ENCODE measurements at places on chromosomes 6 and 20. TPM values are rescaled to one million over a fixed set of nuclear protein-coding genes. Genes with fewer than 3 reads are reported as not detected.

CASS4 gene
- total RNA-seq, result 0.76 TPM

TREML4 gene
- not detected for total RNA-seq

SPATA25 gene
- 3.8 TPM for total RNA-seq

GRM1 gene
- total RNA-seq, result 0.07 TPM

CLPSL1 gene
- total RNA-seq, result not detected

PCSK2 gene
- 0.37 TPM for total RNA-seq

- no peaks in the 10 kb centered on the region for H3K36me3 ChIP-seq
- no peak overlapping the region for H3K27ac ChIP-seq
- H3K4me3 ChIP-seq, result no peak overlapping the region
- no peaks in the 10 kb centered on the region for H3K27me3 ChIP-seq
- DNase-seq, result no peak
- no peaks in the 10 kb centered on the region for H3K4me1 ChIP-seq
These were observed 43.4 kb upstream of the SIRPG start for GRCh38 chr20:1700990-1701389.

DNA sequence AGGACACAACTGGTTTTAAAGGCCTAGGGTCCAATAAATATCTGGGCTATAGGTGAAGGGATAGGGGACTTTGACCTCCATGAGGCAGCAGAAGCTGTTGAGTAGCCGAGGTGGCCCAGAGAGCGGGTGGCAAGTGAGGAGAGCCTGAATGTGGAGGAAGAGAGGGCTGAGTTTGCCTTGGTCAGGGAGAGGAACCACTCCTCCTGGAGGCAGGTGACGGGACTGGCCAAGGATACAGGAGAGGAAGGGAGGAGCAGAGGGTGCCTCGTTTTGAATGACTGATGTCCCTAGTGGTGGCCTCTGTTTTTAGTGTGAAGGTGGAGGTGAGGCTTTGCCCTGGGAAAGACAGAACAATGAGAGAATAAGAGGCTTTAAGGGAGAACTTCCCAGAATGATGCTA, 19.1 kb upstream of the AAR2 start:
- DNase-seq, result no peak
- no peak overlapping the region for H3K27ac ChIP-seq
- no peaks in the 10 kb centered on the region for H3K4me1 ChIP-seq

GRCh38 chr6:152811785-152812184, 61.2 kb downstream of the VIP start:
- no peaks in the 10 kb centered on the region for H3K36me3 ChIP-seq
- H3K27me3 ChIP-seq, result no peaks in the 10 kb centered on the region
- H3K4me1 ChIP-seq, result no peaks in the 10 kb centered on the region
- no peak overlapping the region for H3K27ac ChIP-seq
- no peak for DNase-seq
- no peak overlapping the region for H3K4me3 ChIP-seq

DNA sequence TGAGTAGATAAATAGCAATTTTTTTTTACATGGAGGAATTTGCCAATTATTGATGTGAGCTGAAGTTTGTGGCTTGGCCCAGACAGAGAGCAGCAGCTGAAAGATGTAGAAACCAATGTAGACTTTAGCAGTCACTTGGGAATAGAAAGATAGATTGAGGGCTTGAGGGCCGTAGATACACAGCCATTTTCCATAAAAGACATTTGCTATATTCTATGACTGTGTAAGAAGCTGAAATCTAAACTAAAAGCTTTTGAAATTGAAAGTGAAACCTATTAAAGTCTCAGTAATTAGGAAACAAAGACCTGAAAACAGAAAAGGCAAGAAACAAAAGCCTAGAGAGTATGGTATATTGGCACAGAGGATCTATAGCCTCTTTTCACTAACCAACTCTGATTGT, 332.7 kb downstream of the CENPW start:
- no peaks in the 10 kb centered on the region for H3K4me1 ChIP-seq
- H3K27ac ChIP-seq, result no peak overlapping the region
- H3K4me3 ChIP-seq, result no peak overlapping the region
- H3K36me3 ChIP-seq, result no peaks in the 10 kb centered on the region
- DNase-seq, result no peak

- H3K27me3 ChIP-seq, result no peaks in the 10 kb centered on the region
- H3K36me3 ChIP-seq, result no peaks in the 10 kb centered on the region
- peaks cover 15% of the 10 kb centered on the region for H3K4me1 ChIP-seq
- no peak overlapping the region for H3K27ac ChIP-seq
These were observed 76.1 kb downstream of the SULF2 start for GRCh38 chr20:47708953-47709833.

GRCh38 chr6:129016844-129017243, 133.9 kb downstream of the LAMA2 start:
- no peaks in the 10 kb centered on the region for H3K27me3 ChIP-seq
- no peaks in the 10 kb centered on the region for H3K36me3 ChIP-seq
- H3K27ac ChIP-seq, result no peak overlapping the region
- no peaks in the 10 kb centered on the region for H3K4me1 ChIP-seq

GRCh38 chr6:136526196-136526930, 23.9 kb downstream of the MAP7 start:
- H3K4me3 ChIP-seq, result no peak overlapping the region
- no peak overlapping the region for H3K27ac ChIP-seq
- no peaks in the 10 kb centered on the region for H3K36me3 ChIP-seq

DNA sequence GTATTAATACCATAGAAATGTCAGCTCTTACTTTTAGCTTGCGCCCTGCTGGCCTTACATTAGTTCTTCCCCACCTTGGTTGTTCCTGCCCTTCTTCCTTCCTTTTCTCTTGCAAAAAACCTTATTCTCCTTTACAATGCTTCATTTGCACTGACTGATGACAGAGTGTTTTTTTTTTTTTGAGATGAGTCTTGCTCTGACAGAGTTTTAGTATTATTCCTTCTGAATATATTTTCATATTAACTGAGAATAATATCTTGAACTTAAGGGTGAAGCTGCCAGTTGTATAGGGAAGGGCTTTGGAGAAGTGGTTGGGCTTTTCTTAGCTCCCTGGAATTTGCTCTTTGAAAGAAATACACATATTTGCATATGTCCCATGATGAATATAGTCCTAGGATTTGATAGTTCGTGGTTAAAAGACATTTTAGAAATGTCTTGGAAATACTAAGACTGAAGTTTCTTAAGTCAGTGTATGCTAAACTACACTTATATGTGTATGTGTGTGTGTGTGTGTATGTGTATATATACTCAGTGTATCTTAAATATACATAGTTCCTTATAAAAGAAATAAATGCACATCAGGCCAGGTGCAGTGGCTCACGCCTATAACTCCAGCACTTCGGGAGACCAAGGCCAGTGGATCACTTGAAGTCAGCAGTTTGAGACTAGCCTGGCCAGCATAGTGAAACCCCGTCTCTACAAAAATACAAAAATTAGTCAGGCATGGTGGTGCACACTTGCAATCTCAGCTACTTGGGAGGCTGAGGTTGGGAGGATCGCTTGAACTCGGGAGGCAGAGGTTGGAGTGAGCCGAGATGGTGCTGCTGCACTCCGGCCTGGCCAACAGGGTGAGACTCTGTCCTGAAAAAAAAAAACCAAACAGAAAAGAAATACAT, 216.1 kb upstream of the MYLIP start:
- no peaks in the 10 kb centered on the region for H3K27me3 ChIP-seq
- H3K36me3 ChIP-seq, result no peaks in the 10 kb centered on the region
- no peak overlapping the region for H3K4me3 ChIP-seq
- no peaks in the 10 kb centered on the region for H3K4me1 ChIP-seq
- no peak overlapping the region for H3K27ac ChIP-seq
- DNase-seq, result no peak

DNA sequence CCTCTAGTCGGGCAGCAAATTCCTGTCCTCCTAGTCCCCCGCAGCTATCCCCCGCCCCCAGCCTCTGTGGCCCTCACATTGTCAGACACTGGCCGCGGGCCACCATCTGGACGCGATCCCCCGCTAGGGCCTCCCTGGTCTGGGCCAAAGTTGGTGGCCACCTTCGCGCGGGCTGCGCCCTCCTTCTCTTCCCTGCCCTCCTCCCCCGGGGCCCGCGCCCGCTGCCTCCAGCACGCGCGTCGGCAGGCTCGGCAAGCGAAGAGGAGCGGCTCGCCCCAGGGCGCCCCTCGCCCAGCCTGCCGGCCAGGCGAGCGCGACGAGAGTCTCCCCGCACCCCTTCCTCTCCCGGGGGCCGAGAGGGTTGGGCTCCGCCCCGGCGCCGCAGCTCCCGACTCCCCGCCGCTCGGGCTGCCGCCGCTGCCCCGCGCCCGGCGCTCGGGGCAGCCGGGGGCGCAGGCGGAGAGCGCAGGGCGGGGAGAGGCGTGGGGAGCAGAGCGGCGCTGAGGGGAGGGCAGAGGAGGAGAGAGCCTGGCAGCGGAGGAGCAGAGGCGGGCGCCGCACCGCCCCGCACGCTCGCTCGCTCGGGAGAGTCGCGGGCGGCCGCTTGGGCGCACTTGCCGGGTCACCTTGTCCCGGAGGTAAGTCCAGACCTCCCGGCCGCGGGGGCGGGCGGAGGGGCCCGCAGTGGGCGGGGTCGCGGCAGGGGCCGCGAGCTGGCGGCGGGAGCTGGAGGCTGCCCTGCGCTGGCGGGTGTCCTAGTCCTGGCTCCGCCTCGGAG, at the start of gene SYNDIG1:
TSS of gene SYNDIG1 (plus strand) at position 514 of the 778 bp plus-strand sequence. CDS start 73,469 bp downstream, outside the sequence.
- H3K4me1 ChIP-seq, result peaks cover 12% of the 10 kb centered on the region
- H3K36me3 ChIP-seq, result no peaks in the 10 kb centered on the region
- H3K27ac ChIP-seq, result no peak within 1 kb of the TSS

DNA sequence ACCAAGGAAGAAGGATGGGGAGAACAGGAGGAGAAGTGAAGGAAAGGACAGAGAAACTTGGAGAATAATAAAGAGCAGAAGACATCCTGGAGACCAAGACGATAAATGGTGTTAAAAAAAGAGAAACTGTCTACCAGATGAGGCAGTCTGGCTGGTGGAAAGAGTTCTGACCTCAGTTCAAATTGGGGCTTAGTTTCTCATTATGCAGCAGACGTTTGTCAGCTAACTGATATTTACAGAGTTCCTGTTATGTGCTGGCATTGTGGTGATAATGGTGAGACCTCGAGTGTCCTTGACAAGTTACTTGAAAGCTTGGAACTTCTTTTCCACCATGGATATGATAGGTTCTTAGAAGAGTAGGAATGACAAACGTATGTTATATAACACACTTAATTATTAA, 142.7 kb downstream of the LRRC1 start:
- no peaks in the 10 kb centered on the region for H3K36me3 ChIP-seq
- H3K27me3 ChIP-seq, result no peaks in the 10 kb centered on the region
- no peak overlapping the region for H3K27ac ChIP-seq
- DNase-seq, result no peak
- H3K4me3 ChIP-seq, result no peak overlapping the region

- no peaks in the 10 kb centered on the region for H3K36me3 ChIP-seq
- DNase-seq, result no peak
- no peaks in the 10 kb centered on the region for H3K4me1 ChIP-seq
- peaks cover 16% of the 10 kb centered on the region for H3K27me3 ChIP-seq
- no peak overlapping the region for H3K27ac ChIP-seq
- no peak overlapping the region for H3K4me3 ChIP-seq
These were observed 22.5 kb downstream of the HLA-G start for GRCh38 chr6:29850011-29850553.

Data from uterus (tissue), 4 donors.